ENCODE measurements at places on chromosomes 2 and 18.

DNA sequence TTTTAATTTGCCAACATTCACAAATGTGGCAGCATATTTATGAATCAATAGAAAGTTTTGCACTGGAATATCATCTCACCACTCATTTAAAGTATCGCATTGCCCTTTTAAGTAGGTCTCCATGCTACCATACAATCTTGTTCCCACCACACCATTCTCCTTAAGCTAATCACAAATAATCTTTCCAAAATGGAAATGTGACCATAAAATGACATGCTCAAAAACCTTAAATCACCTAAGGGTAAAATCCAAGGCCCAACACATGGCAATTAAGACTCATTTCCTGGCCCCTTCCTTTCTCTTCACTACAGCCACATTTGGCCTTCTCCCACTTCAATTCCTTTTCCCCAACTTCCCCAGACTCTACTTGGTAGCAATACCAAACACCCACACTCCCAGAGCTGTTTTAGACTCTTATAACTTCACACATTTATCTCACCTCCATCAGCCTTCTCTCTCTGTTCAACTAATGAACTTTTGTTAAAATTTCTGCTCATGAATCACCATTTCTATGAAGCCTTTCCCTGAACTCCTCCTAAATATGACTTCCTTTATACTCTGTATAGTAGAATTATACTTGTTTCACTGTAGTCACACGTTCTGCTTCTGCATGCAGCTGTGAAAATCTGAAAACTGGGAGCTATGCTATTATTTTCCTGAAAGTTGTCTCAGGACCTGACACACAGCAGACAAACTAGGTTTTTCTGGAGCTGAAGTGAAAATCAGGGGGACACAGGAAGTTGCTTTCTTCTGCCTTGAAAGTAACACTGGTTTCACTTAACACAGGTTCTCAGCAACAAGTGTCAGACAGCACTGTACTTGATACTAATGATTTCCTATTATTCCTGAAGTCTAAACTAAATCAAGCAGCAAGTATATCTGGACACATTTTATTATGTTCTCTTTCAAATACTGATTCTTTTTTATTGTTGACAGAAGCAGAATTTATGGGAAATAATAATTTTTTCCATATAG lies 303.9 kb downstream of the ZEB2 start:
- no peak for DNase-seq

- no peak for DNase-seq
Observed at GRCh38 chr2:113291191-113291590, 12.5 kb upstream of the PAX8 start.

DNA sequence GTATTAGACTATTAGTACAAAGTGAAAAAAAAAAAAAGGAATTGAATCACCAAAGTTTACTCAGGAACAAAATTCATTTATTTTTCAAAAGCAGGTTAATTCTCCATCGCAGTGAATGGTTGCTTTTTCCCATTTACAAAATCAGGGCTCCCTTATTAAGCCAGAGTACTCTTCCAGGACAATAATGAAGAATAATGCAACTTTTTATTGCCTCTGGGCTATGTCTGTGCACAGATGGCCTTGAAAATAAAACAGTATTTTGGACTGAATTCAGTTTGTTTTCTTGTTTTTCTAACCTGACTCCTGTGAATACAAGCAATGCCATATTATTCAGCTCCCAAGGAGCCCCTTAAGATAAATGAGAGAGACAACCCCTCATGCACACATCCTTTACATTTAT lies 246.8 kb downstream of the KCNS3 start:
- no peak for DNase-seq

- DNase-seq: no peak
Observed at GRCh38 chr2:181886192-181886591, 5.3 kb upstream of the ITPRID2 start.

DNA sequence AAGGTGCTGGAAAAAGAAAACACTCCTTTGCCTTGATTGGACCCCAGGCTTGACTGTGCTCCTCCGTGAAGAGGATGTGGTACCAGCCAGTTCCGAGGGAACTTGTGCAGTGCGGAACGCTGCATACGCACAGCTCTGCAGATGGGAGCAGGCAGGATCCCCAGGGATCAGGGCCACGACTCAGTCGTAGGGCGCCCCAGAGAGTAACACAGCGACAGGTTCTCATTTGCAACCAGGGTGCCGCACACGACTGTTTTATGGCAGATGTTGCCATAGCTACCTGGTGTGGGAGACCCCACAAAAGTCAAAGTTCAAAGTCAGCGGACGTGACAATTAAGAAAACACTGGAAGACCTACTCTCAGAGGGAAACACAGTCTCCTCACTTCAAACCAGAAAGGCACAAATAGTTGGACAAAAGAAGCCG lies 779 bp downstream of the MALL start:
- no peak for DNase-seq

- no peak for DNase-seq
Observed at GRCh38 chr2:176621350-176621749, 352.1 kb downstream of the MTX2 start.

DNA sequence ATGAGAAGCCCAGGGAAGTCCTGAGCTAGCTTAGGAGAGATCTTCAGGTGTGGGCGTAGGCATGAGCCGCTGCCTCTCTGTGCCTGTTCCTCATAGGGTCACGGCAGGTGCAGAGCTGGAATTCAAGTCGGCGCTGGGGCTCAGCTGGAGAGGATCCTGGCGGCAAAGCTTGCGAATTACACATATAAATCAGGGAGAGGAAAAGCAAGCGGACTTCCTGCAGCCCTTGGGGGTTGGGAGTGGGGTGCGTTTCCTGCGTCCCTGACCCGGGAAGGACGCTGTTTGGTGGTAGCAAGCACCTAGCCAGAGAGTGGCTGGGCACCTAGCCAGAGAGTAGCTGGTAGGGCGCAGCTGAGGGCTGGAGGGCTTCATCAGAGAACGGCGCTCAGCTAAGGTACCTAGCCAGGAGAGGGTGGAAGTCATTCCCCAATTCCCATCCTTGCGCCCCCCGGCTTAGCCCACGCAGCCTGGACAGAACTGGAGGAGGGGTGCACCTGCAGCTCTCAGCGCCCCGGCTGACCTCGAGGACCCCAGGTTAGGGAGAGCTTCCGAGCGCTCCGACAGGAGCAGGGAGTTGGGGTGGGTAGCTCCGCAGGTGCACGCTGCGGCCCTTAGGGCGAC lies 459 bp upstream of the EFR3B start:
- DNase-seq: no peak

- no peak for DNase-seq
Observed at GRCh38 chr2:241356871-241357260, 781 bp downstream of the FARP2 start.

DNA sequence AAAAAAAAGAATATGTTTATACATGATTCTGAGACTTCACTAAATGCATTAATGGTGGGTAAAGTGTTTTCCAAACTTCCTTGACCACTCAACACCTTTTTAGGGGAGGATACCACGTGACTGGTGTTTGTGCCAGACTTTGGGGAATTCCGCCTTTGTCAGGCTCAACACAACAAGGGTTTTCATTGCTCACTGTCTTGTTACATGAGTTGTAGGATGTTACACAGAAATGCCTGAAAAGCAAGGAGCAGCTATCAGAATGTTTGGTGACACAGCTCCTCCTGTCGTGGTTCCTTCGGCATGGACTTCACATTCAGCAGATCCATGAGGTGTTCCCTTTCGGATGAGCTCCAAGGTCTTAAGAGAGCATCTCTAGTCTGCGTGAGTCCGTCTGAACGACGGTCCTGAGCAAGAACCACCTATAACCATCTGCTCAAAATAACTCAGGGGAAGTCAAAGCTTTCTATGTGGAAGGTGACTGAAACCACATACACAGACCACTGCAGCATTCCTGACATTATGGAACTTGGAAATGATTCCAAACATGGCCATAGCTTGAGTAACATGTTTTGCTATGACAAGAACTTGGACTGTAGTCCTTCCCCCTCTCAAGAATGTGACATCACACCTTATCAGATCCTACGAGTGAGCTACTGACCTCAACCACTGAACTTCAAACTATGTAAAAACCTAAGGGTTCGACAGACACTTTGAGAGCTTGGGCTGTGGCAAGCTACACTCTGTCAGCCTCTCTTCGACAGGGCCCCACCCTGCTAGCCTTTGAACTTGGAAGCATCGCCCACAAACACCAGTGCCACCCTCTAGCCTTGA lies 57.5 kb downstream of the MCFD2 start:
- DNase-seq: no peak

DNA sequence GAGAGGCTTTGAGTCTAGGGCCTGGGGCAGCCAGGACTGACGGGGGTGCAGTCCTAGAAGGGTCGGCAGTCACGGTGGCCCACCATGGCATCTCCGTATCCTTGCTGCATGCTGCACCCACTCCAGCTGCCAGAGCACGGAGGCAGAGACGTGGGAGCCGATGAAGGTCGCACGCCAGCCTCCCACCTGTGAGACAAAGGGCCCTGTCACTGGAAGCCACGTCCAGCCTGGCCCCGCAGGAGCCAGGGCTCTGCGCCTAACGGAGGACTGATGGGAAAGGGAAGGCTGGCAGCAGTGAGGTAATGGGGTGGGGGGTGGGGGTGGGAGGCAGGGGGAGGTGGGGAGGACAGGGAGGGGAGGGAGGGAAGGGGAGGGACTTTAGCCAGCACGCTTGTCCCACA lies 21.9 kb downstream of the ITM2C start:
- no peak for DNase-seq

DNA sequence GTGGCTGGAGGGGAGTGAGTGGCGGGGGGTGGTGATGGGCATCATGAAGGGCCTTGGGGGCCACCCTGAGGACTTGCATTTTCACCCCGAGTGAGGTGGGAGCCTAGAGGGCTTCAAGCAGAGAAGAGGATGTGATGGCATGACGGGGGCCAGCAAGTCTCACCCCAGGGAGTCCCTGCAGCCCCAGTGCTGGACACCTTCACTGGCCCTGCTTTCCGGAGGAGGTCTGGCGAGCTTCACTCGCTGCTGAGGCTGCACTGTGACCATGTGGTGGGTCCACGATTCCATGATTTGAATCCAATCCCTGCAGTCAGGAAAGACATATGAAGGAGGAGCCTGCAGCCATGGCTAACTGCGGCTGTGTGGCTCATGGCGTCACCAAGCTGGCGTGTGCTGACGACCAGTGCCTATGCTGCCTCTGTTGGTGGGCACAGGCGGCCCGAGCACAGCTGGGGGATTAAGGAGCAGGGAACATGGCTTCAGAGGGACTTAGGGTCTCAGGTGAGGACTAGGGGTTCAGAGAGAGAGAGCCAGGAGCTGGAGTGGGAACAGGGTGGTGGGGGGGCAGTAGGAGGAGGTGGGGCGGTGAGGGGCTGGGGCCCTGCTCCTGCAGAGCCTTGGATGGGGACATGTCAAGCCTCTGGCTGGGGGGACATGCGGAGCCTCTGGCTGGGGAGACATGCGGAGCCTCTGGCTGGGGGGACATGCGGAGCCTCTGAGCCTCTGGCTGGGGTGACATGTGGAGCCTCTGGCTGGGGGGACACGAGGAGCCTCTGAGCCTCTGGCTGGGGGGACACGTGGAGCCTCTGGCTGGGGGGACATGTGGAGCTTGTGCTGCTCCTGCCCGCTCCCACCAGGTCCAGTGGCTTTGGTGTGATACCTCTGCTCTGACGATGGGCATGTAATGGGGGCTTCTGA lies 3.6 kb downstream of the ZAP70 start:
- no peak for DNase-seq

GRCh38 chr2:191656391-191656790 lies 21.5 kb upstream of the NABP1 start:
- DNase-seq: no peak

DNA sequence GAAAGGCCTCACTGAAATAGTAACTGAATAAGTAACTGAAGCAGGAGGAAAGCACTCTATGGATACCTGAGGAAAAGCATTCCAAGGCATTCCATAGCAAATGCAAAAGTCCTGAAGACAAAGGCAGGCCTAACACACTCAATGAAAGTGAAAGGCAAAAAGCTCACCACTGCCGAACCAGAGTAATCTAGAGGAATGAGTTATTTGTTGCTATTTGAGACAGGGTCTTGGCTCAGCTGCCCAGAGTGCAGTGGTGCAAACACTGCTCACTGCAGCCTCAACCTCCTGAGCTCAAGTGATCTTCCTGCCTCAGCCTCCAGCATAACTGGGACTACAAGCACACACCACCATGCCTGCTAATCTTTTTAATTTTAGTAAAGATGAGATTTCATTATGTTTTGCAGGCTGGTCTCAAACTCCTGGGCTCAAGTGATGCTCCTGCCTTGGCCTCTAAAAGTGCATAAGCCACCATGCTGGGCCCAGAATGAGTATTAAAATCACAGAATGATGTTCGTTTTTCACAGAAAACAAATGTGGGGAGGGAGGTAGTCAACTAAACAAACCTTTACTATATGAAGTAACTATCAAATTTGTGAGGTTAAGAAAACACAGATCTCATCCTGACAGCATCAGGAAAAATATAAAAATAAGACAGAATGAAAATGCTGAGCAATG lies 17.9 kb downstream of the PIAS2 start:
- no peak for DNase-seq

- DNase-seq: peak; percentile 21
Observed at GRCh38 chr2:86368161-86368824, 30.9 kb upstream of the REEP1 start.

- DNase-seq: no peak
Observed at GRCh38 chr2:55038428-55038827, 11.8 kb downstream of the RTN4 start.

GRCh38 chr2:206482123-206482522 lies 38.8 kb downstream of the ADAM23 start:
- no peak for DNase-seq

DNA sequence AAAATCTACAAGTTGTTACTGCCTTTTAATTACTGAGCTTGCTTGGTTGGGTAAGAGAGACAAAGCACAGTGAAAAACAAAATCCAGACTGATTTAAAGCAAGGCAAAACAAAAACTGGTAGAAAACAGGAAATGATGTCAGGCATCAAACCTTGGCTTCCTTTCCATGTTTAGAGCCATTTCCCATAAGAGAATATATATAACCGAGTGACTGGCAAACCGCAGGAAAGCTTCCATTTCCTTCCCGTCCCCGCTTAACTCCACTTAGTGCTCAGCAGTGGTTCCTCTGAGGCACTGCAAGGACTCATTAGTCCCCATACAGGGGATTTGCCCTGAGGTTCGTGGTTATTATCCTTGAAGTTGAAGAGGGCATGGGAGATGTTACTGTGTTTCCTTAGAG lies 446.3 kb downstream of the LPIN1 start:
- no peak for DNase-seq

GRCh38 chr2:213757525-213757924 lies 473.3 kb downstream of the SPAG16 start:
- DNase-seq: no peak

GRCh38 chr2:48449073-48449840 lies 80.7 kb upstream of the STON1 start:
- no peak for DNase-seq
